ENCODE measurements at places on chromosomes 13 and 19. TPM values are rescaled to one million over a fixed set of nuclear protein-coding genes. Genes with fewer than 3 reads are reported as not detected.

A1BG gene
- total RNA-seq: 3.6 TPM

ZNF154 gene
- 7.1 TPM for total RNA-seq

TMIGD2 gene
- total RNA-seq: not detected

VSTM2B gene
- not detected for total RNA-seq

NOSIP gene
- 81.4 TPM for total RNA-seq

PCDH8 gene
- not detected for total RNA-seq
